Left lobe of liver (tissue), 2 donors: ENCODE measurements at places on chromosomes 5 and 9. TPM values are rescaled to one million over a fixed set of nuclear protein-coding genes. Genes with fewer than 3 reads are reported as not detected.

WNK2 gene
- total RNA-seq = 3.7 TPM

GRCh38 chr5:61788548-61788947 lies 456.5 kb downstream of the ZSWIM6 start:
- no peak for DNase-seq

DNA sequence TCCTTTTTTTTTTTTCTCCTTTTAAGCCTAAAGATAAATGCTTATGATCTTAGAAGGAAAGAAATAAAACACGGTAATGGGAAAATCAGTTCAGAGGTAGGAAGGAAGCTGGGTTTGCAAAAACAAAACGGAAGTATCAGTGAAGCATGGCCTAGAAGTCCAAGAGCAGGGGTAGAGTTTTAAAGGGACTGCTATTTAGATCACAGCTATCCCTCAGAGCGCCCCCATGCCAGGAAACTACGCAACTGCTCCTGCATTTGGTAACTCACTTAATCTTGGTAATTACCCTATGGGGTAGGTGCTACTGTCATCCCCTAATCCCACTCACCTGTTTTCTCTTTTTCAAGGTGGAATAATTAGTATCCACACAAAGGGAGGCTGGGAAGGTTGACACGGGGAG lies 16.0 kb downstream of the TLE1 start:
- DNase-seq = no peak

GRCh38 chr9:83199240-83199639 lies 136.3 kb upstream of the RASEF start:
- DNase-seq = no peak

DNA sequence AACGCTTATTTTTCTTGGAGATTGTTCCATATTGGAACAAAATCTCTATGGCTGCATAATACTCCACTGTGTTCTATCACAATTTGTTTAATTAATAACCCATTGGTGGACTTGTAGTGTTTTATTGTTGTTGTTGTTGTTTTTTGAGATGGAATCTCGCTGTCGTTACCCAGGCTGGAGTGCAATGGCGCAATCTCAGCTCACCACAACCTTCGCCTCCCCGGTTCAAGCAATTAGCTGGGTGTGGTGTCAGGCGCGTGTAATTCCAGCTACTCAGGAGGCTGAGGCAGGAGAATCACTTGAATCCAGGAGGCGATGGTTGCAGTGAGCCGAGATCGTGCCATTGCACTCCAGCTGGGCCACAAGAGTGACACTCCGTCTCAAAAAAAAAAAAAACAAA lies 38.7 kb downstream of the SPRY4 start:
- DNase-seq = no peak
